ENCODE measurements at places on chromosomes 16 and 17.

DNA sequence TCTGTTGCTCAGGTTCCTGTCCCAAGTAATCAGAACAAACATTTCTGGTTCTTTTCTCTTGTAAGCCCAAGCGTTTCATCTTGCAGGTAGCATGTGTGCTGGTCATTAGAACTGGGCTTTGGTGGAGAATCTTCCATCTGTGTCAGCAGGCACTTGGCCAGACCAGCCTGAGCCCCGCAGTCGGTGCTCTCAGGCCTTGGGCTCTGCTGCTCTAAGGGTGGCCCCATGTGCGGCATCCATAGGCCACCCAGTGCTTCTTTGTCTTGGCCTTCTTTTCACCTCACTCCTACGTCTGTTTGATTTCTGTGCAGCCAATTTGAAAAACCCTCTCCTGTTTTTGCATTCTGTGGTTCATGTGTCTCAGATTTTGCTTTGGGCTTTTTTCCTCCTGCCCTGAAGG lies 51.6 kb downstream of the PLD6 start:
- no peak for DNase-seq

GRCh38 chr16:9404811-9405210 lies 313.4 kb downstream of the HAPSTR1 start:
- DNase-seq = no peak

DNA sequence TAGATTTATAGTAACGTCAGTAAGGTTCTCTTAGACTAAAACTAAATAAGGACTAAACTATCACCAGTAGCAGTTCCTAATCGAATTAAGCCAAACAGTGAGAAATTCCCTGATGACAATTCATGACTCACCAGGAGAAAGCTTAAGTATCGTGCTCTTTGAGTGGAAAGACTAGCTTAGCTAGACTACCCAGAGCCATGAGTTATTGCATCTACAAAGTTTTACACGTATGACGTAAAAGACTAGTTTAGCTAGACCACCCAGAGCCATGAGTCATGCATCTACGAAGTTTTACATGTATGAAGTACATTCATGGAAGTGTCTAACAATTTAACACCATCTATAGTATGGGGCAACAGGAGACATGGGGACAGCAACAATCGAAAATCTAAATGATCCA lies 36.6 kb downstream of the UBE2G1 start:
- DNase-seq = no peak

GRCh38 chr17:61199431-61200338 lies 200.0 kb upstream of the TBX2 start:
- DNase-seq = no peak

DNA sequence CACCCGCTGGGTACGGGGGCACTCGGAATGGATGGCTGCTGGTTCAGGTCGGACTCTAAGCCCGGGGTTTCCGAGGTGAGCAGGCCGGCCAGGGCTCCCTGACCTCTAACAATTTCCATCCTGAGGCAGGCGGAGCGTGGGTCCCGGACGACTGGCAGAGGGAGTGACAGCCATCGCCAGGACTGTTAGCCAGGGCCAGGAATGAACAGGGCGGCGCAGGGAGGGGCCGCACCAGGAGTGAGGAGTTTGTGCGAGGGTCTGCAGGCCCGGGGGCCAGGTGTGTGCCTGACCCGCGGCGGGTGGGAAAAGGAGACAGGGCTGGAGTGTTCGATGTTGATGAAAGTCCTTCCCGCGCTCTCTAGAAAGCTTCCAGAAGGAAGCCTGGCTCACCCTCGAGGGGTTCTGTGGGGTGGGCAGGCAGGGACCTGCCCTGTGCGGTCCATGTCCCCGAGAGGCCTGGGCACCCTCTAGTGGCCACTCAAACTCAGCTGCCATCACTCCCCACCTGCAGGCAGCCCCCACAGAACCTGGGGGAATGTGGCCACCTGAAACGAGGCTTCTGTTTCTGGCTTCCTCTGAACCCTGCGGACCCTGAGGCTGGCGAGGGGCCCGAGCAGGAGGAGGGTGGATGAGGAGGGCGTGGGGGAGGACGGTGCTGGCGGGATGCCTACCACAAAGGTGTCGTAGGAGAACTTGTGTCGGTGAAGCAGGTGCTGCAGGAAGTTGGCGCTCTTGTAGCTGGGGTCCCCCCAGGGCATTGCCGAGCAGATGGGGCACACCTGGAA lies 8.2 kb downstream of the RNF166 start:
- no peak for DNase-seq

DNA sequence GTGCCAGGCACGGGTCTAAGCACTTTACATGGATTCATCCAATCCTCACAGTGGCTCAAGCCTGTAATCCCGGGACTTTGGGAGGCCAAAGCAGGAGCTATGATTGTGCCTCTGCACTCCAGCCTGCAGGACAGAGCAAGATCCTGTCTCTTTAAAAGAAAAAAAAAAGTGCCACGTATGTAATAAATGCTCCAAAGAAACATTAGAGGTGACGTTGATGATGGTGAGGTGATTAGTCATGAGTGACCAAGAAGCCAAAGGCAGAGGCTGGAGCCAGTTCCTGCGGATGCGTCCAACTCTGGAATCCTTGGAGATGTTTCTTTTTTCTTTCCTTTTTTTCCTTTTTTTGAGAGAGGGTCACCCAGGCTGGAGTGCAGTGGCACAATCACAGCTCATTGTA lies 59.4 kb upstream of the SIAH1 start:
- DNase-seq = no peak
